ENCODE measurements at places on chromosomes 5 and 9.

DNA sequence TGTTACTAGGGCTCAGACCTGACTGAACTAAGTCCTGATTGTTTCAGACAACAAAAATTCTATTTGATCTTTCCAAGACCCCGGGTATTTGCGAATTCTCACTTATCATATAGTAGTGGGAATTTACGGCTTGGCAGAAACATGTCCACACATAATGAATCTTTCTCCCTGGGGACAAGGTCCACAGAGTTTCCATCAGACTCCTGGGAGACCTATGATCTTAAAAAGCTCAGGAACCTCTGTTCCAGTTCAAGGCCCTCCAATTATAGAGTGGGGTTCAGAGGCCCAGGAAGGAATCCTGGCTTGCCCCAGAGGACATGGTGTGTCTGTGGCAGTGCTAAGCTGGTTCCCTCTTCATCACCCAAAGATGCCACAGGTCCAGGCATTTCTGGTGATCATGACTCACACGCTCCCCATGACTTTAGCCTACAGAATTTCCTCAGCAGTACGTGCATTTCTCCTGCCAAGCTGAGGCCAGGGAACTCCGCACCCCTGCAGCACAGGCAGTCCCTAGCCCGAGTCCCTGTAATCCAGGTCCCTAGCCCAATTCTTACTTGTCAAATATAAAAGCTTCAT lies 12.6 kb downstream of the RAPGEF1 start:
- DNase-seq: peak; percentile 89

- DNase-seq: no peak
These were observed 481.3 kb downstream of the ZSWIM6 start for GRCh38 chr5:61813361-61813760.

GRCh38 chr5:137073189-137073588 lies 425.9 kb downstream of the SPOCK1 start:
- peak; percentile 66 for DNase-seq

GRCh38 chr9:135920256-135920930 lies 13.0 kb upstream of the CAMSAP1 start:
- DNase-seq: no peak

DNA sequence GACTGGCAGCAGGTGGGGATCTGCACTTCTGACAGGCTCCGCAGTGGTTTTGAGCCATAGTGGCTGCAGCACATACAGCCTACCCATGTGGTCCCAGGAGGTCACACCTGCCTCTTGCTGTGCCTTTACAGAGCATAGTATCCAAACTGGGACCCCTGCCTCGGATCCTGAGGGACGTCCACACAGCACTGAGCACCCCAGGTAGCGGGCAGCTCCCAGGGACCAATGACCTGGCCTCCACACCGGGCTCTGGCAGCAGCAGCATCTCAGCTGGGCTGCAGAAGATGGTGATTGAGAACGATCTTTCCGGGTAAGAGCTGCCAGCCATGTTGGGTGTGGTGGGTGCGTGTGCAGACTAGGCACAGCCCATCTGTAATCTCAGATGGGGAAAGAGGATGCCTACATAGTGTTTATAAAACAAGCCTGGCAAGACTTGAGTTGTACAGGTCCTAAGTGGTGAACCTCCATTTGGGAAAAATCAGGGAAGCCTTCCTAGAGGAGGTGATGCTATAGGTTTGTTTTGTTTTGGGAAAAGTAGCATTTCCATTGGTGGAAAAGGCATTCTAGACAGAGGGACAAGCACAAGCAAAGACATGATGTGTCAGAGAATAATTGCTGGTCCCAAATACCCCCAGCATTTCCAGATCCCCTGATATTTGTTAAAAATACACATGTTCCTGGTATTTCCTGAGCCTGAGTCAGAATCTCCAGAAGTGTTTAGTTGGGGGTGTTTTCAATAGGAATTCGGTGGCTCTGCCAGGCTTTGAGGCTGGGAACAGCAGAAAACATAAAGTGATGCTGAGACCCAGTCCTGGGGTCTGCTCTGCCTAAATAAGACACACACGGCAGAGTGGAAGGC lies 119.2 kb downstream of the DAB2IP start:
- DNase-seq: peak; percentile 50

DNA sequence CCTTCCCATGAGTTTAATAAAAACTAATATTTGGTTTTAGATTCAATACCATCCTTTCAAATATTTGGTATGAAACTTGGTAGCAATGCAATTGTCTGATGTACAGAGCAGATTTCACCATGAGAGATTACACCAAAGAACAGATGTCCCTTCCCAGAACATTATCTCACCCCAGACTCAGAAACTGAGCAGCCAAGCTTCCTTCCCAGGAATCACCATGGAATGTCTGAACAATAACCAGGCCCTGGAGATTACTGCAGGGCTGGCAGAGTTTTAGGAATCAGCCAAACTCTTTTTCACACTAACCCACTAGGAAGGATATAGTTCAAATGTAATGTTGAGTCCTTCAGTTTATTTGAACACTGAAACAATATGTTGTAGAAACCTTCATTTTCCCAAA lies 23.9 kb downstream of the CLTA start:
- no peak for DNase-seq

DNA sequence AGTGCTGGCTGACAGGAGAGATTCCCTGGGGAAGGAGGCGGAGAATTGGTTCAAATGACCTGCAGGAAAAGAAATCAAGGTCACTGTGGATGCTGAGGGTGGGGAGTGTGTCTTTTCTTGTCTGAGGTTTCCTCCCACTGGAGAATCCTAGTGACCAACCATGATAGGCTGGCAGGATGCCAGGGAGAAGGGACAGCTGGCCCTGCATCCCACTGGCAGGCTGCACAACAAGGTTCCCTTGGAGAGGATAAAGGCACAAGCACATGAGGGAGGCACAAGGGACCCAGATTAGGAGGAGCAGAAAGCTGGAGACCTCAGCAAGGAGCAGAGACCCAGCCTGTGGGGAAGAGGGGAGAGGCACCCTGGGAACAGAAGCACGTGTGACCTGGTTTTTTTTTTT lies 11.4 kb upstream of the ZDHHC12 start:
- no peak for DNase-seq

DNA sequence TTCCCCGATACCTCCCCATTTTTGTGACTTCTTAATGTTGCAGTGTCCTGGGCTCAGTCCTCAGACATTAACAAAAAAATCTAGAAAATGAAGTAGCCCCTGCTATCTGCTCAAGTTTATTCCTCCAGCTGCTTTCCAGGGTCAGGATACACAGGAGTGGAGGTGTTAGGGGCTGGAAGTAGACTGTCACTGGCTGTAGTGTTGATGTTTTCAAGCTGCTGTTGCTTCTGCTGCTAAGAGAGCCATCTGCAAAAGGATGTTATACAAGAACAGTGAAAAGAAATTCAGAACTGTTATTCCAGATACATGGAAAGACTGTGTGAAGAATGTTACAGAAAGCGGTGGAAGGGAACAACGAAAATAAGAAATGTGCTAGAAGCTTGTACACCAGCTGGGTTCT lies 10.7 kb downstream of the CD14 start:
- DNase-seq: no peak

DNA sequence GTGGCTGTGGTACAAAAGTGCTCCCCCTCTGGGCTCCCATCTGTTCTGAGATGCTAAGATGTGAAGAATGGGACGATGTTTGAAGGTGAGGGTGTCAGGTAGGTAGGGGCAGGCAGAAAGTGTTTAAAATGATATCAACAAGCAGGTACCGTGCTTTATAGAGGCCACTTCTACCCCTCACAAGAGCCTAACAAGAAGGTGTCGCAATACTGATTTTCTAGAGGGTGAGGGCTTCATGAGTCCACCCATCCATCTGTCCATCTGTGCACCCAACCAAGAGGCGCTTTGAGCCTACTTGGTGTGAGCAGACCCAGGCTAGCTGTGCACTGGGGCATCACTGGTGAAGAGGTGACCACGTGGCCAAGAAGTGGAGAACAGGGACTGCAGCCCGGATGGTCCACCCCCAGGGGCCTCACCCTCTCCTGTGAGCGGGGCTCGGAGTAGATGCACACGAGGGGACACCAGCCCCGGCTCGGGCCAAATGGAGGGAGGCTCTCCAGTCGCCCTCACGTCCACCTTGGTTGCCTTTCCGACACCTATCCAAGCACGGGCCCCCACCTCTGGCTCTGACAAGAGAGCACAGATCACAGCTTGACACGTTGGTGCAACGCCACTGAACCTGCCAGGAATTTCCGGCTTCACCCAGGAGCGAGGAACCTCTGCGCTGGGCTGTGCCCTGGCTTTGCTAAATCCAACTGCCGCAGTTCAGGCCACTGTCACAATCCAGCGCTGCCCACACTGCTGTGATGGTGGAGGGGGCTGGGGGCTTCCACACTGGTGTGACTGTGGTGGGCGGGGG lies 34.5 kb downstream of the CRB2 start:
- no peak for DNase-seq

GRCh38 chr9:134887686-134888602 lies 7.3 kb downstream of the FCN2 start:
- DNase-seq: no peak

DNA sequence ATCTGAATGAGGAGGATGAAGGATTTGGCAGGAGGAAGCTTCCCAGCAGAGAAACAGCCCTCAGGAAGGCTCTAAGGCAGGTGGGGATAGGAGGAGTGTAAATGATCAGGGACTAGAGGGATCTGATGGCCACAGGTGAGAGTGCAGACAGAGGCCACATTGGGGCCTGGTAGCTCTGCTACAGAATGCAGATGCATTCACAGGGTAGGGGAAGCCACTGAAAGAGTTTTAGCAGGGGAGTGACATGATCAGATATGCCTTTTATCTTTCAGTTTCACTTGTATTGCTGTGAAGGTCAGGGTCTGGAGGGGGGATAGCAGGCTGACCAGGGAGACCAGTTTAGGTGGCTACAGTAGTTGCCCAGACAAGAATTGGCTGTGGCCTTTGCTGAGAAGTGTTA lies 3.0 kb downstream of the TXNDC15 start:
- DNase-seq: no peak

DNA sequence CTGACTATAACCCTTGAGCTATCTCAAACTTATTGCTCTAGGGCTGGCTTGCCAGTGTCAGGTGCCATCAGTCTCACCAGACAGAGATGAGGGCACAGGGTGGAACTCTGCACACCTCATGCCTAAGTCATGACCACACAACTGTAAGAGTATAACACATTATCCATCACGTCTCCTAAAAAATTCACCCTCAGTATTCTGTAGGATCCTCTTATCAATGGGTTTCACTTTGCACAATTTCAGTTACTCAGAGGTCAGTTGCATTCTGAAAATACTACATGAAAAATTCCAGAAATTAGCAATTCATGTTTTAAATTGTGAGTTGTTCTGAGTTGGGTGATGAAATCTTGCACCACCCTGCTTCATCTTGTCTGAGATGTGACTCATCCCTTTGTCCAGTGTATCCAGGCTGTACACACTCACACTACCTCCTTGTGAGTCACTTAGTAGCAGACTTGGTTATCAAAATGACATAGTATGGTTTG lies 690.9 kb upstream of the CDH18 start:
- DNase-seq: peak; percentile 74

- DNase-seq: no peak
These were observed 30.0 kb upstream of the SUSD3 start for GRCh38 chr9:93028448-93029006.

GRCh38 chr9:134488331-134489280 lies 153.0 kb upstream of the COL5A1 start:
- peak; percentile 72 for DNase-seq

- peak; percentile 74 for DNase-seq
These were observed 591 bp downstream of the ABCA1 start for GRCh38 chr9:104927216-104927911.

- no peak for DNase-seq
These were observed 39.3 kb downstream of the MYO10 start for GRCh38 chr5:16896767-16897166.

DNA sequence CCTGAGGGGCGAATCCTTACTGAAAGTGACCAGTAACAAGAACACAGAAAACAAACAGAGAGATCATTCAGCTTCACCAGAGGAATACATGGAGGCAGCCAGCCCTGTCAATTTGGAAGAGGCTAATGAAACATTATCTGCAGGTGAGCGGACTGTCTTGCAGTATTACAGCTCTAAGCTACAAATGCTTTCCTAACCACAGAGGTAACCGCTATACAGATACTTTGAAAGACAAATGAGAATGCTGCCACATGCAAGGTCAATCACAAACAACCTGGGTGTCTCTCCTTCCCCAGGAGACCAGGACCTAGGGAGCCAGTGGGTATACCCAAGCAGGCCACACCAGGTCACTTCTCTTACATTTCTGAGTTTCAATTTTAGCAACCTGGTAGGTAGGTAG lies 30.2 kb downstream of the EFNA5 start:
- DNase-seq: no peak

GRCh38 chr9:86600977-86601376 lies 246.8 kb upstream of the TUT7 start:
- DNase-seq: no peak

GRCh38 chr5:31114817-31115216 lies 78.7 kb upstream of the CDH6 start:
- no peak for DNase-seq

DNA sequence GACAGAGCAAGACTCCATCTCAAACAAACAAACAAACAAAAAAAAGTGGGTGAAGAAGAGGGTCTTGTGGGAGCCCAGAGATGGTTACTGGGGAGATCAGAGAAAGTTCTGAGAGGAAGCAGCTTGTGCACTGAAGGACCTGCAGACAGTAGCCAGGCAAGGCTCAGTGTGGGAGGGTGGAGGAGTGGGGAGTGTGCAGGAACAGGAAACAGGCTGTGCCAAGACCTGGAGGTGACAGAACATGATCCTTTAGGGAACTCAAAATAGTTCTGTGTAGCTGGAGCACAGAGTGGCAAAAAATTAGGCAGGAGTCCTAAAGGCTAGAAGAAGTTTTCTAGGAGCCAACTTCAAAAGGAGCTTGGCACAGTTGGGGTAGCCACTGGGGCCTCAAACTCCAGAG lies 19.2 kb upstream of the NANS start:
- DNase-seq: peak; percentile 70

- peak; percentile 27 for DNase-seq
These were observed 91.6 kb downstream of the CFAP90 start for GRCh38 chr5:7759257-7759871.

GRCh38 chr5:145856285-145856818 lies 16.5 kb downstream of the GRXCR2 start:
- DNase-seq: peak; percentile 46

Measured in M059J (cell line).